ENCODE measurements at places on chromosomes 3 and 15.
A peak's percentile ranks its signal among the peaks of the same experiment; 100 is the strongest.

DNA sequence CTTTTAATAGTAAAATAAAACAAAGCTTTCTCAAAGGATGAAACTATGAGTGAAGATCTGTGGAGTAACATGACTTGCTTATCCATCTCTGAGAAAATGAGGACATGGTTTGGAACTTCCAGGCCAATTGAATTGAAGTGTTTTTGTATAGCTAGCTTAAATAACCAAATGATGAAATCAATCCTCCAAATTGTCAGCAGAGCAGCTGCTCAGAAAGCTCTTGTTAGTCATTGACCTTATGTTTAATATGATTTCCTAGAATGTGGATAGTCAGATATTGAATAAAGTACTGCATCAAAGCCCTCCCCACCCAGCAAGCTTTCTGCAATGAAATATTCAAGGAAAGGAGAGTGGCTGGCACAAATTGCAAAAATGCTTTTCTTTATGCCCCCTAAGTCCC, 437.2 kb downstream of the MFSD1 start:
- DNase-seq: no peak

GRCh38 chr3:3015185-3016089, 94.7 kb downstream of the IL5RA start:
- DNase-seq: peak; percentile 62

GRCh38 chr3:198032039-198032936, 72.3 kb downstream of the LMLN start:
- DNase-seq: no peak

GRCh38 chr15:59532770-59533379, 78.7 kb upstream of the GCNT3 start:
- DNase-seq: peak; percentile 61

DNA sequence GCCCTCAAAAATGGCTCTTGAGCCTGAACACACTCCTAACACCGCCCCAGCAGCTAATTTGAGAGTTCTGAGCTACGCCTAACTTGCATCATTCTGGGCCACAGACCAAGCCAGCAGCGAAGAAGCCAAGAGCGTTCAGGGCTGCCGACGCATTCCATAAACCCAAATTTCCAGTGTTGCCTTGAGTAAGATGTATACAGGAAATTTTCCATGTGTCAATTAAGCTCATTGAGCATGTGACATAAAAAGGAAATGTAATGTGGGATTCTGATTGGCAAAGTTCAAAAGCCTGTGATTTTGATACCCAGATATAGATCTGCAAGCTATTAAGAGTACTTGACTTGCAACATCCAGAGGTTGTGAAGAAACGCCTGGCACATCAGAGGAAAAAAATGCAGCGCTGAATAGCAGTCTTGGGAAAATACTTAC, 148.6 kb upstream of the NR2F2 start:
- DNase-seq: no peak

GRCh38 chr3:61111825-61112224, 139.4 kb downstream of the FHIT start:
- no peak for DNase-seq

- DNase-seq: peak; percentile 50
Observed at GRCh38 chr3:72997421-72997961, 880 bp downstream of the PPP4R2 start.

- DNase-seq: no peak
Observed at GRCh38 chr3:61645148-61645547, 83.8 kb downstream of the PTPRG start.

Data from D341Med (cell line).